Panc1 (cell line): ENCODE measurements at places on chromosomes 1 and 21. TPM values are rescaled to one million over a fixed set of nuclear protein-coding genes. Genes with fewer than 3 reads are reported as not detected.

KAZN gene
- 6.6 TPM for total RNA-seq

RAVER2 gene
- 15.1 TPM for total RNA-seq

HTR1D gene
- total RNA-seq, result 3.5 TPM

FABP3 gene
- total RNA-seq, result 0.49 TPM

ACTN2 gene
- total RNA-seq, result 0.49 TPM

TMEM54 gene
- 61.5 TPM for total RNA-seq

NBPF12 gene
- 10.3 TPM for total RNA-seq

TNFRSF1B gene
- total RNA-seq, result 18.8 TPM

GSTM5 gene
- not detected for total RNA-seq

CRP gene
- total RNA-seq, result 0.90 TPM

VWA1 gene
- 858 TPM for total RNA-seq

TMCC2 gene
- 3.1 TPM for total RNA-seq

C1orf87 gene
- total RNA-seq, result not detected

SLC9C2 gene
- total RNA-seq, result not detected

FMN2 gene
- total RNA-seq, result 1.9 TPM

NES gene
- total RNA-seq, result 56.3 TPM

TMEM52 gene
- 2.5 TPM for total RNA-seq

NECTIN4 gene
- total RNA-seq, result not detected

ASTN1 gene
- total RNA-seq, result 0.05 TPM

MAGI3 gene
- 10.9 TPM for total RNA-seq

CYP4A11 gene
- not detected for total RNA-seq

GOLT1A gene
- total RNA-seq, result 0.49 TPM

GSTM4 gene
- total RNA-seq, result 22.0 TPM

NGF gene
- total RNA-seq, result not detected

AGT gene
- total RNA-seq, result 0.87 TPM

UBE2U gene
- total RNA-seq, result not detected

TMEM35B gene
- total RNA-seq, result 18.7 TPM

RAP1GAP gene
- total RNA-seq, result 4.6 TPM

PLA2G5 gene
- total RNA-seq, result not detected

S100PBP gene
- 55.4 TPM for total RNA-seq

NBPF10 gene
- total RNA-seq, result 2.8 TPM

IQCC gene
- total RNA-seq, result 4.4 TPM

SPATA46 gene
- not detected for total RNA-seq

ANXA9 gene
- 1.2 TPM for total RNA-seq

SLC30A10 gene
- total RNA-seq, result not detected

PYHIN1 gene
- not detected for total RNA-seq

S100A1 gene
- total RNA-seq, result 2.9 TPM

ADAMTS4 gene
- 0.26 TPM for total RNA-seq

SLC5A9 gene
- not detected for total RNA-seq

BTG2 gene
- 6.1 TPM for total RNA-seq

SOAT1 gene
- 57.2 TPM for total RNA-seq

LDLRAD1 gene
- not detected for total RNA-seq

LYPD8 gene
- not detected for total RNA-seq

ZMYND12 gene
- total RNA-seq, result 0.57 TPM

AMIGO1 gene
- total RNA-seq, result 0.64 TPM

DMRTB1 gene
- total RNA-seq, result not detected

ELAVL4 gene
- total RNA-seq, result not detected

CELA2A gene
- total RNA-seq, result 0.72 TPM

OPRD1 gene
- total RNA-seq, result 5.4 TPM

TXNIP gene
- total RNA-seq, result 15.2 TPM
